Heart left ventricle (tissue), 16 donors: ENCODE measurements at places on chromosomes 7 and 10. TPM values are rescaled to one million over a fixed set of nuclear protein-coding genes. Genes with fewer than 3 reads are reported as not detected.

DNA sequence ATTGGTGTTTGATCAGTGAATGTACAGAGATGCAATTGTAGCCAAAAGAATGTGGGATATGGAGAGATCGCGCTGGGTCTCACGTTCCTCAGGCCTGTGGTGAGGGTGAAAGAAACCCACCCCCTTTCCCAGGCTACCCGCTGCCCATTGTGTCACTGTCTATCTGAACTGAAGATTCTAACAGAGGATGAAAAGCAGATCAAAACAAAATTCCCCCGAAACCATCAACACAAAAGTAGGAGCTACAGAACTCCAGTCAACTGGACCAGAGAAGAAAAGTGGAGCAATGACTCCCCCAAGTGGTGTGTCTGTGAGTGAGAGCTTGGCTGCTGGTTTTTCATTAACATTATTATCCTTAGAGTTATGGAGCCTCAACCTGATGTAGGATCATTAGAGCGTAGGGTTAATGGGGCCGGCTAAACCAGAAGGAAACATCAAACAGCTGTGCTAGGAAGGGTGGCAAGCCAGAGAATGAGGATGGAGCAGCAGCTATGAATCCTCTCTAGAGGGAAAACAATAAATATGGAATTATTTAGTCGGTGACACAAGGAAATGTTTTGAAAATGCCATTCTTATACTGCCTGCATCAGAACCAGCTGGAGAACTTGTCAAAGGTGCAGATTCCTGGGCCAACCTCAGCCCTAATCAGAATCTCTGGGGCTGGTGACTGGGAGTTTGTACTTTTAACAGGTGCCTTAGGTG is 38.3 kb downstream of the AKR1B1 start:
- DNase-seq, result no peak
- H3K27ac ChIP-seq, result no peak overlapping the region
- H3K4me1 ChIP-seq, result no peaks in the 10 kb centered on the region
- no peak overlapping the region for H3K4me3 ChIP-seq

DNA sequence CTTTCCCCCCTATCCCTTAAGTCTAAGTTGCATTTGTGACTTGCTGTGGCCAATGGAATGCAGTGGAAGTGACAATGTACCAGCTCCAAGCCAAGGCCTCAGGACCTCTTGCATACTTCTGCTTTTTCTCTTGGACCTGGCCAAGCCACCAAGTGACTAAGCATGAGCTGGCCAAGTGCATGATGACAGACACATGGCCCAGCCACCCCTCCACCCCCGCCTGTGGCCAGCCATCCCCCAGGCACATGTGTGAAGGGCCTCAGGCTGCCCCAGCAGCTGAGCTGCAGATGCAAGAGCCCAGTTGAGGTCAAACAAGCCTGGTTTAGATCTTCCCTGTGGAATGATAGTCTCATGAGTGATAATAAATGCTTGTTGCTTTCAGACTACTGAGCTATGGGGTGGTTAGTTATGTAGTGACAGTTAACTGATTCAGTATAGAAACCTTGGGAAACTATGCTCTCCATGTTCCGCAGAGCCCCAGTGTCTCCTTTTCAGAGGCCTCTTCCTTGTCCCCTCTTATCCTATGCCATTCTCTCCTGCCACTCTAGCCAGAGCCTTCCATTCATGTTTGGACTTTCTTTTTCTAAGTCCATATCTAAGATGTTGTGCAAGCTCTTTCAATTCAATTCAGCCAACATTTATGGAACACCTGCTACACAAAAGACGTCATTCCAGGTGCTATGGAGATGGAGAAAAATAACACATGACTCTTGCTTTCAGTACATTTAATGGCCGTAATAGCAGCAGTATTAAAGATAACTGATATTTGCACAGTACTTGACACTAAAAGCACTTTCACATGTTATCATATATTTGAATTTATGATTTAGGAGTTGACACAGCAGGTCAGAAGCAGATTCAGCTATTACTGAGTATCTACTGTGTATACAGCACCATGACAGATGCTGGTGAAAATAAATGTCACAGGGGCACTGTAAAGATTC is 55.5 kb upstream of the LOXL4 start:
- peaks cover 9% of the 10 kb centered on the region for H3K4me1 ChIP-seq
- peak; percentile 71 for DNase-seq
- H3K36me3 ChIP-seq, result no peaks in the 10 kb centered on the region
- peak overlapping the region; percentile 35 for H3K27ac ChIP-seq
- no peaks in the 10 kb centered on the region for H3K27me3 ChIP-seq

DNA sequence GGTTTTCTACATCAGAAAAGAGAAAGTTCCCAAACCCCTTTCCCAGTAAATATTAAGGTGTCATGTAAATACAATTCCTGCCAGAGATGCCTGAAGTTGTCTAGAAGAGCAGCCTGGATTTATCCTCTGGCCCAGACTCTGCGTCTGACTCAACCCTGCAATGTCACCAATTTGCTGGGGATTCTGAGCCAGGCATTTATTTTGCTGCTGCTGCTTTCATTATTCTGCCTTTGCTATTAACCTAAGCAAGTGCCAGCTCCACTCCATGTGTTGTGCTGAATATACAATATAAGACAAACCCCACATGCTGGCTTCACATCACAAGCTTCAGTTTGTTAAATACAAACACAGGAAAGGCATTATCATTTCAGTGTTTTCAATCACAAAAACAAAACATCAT is 59.1 kb downstream of the ELAPOR2 start:
- H3K27me3 ChIP-seq, result no peaks in the 10 kb centered on the region
- H3K4me1 ChIP-seq, result peaks cover 10% of the 10 kb centered on the region
- no peak for DNase-seq
- no peak overlapping the region for H3K27ac ChIP-seq
- no peak overlapping the region for H3K4me3 ChIP-seq

DNA sequence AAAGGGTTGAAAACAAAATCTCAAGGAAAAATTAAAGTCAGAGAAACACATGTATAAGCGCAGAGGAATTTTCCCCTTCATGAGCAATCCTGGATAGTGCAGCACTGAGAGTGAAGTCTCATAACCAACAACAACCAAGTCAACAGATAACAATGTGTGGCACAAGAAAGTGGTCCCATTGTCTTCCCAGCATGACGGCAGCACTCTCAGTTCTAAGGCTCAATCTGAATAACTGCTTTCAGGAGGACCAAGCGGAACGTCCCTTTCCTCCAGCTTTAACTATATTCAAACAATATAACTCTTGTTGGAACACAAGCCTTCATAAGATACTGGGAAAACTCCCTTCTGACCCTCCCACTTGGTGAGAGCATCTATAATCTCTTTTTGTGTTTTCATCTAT is 137.9 kb downstream of the RAPGEF5 start:
- H3K27ac ChIP-seq, result peak overlapping the region; percentile 83
- H3K27me3 ChIP-seq, result no peaks in the 10 kb centered on the region
- no peaks in the 10 kb centered on the region for H3K36me3 ChIP-seq
- peaks cover 5% of the 10 kb centered on the region for H3K4me1 ChIP-seq

DNA sequence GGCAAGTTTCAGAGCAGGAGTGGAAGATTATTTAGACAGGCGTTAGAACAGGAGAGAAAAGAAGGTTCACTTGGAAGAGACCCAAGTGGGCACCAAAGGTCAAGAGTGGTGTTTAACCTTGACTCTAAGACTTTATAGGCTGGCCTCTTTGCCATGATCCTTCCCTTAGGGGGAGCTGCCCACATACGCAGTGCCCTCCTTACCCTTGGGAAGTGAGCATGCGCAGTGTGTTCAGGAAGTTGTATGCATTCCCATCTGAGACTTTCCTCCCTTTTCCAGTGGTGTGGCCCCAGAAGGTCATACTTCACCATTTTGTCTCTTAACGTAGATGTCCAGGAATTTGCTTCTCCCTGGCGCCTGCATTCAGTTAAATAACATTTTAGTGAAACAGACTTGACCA is 95.8 kb downstream of the CXCL12 start:
- no peaks in the 10 kb centered on the region for H3K4me1 ChIP-seq
- no peaks in the 10 kb centered on the region for H3K27me3 ChIP-seq
- no peak overlapping the region for H3K27ac ChIP-seq
- no peaks in the 10 kb centered on the region for H3K36me3 ChIP-seq

DNA sequence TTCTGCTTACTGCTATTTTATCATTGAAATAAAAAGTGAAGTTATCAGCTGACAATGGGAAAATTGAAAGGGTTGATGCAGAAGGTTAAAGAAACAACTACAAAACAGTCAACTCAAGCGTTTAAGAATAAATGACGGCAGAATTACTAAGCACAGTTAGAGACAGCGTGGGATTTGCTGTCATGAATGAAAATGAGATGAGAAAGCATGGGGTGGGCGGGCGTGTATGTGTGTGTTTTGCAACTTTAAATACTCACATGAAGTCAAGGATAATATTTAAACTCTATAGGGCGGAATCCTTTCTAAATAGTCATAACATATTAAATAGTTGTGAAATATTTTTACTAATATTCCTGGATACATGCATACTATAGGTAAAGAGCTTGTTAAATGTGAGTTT is 450.8 kb downstream of the ETV1 start:
- H3K27ac ChIP-seq, result no peak overlapping the region
- no peak overlapping the region for H3K4me3 ChIP-seq
- H3K36me3 ChIP-seq, result no peaks in the 10 kb centered on the region

DNA sequence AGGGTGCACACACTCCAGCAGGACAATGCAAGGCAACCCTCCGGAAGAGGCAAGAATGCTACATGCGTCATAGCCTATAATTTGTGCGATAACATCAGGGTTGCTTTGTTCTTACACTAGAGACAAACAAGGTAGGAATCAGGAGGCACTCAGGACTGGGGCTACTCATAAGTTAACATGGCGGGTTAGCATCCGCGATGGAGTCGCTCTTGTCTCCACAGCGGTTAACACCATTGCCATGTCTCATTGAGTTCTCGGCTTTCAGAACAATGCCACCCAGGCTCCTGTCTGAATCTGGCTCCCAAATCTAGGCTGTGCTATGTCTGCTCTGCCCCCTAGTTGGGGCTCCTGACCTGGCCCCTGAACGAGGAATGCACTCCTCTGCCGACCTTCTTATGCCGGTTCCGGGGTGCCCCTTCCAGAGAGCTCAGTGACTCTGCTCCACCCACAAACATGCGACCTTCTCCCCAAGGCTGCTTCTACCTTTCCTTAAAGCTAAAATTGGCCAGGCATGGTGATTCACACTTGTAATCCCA is 24.9 kb upstream of the SLF2 start:
- H3K4me1 ChIP-seq, result no peaks in the 10 kb centered on the region
- no peak overlapping the region for H3K4me3 ChIP-seq
- no peak for DNase-seq

CALML3 gene
- total RNA-seq, result not detected

MBLAC1 gene
- total RNA-seq, result 2.3 TPM

PTF1A gene
- total RNA-seq, result not detected
